ENCODE measurements at places on chromosomes 11 and 22.
A peak's percentile ranks its signal among the peaks of the same experiment; 100 is the strongest.

GRCh38 chr11:2588809-2589537, 110.8 kb downstream of the KCNQ1OT1 start:
- no peak for DNase-seq

- no peak for DNase-seq
Measured at GRCh38 chr22:37641561-37641949, 2.1 kb downstream of the SH3BP1 start.

DNA sequence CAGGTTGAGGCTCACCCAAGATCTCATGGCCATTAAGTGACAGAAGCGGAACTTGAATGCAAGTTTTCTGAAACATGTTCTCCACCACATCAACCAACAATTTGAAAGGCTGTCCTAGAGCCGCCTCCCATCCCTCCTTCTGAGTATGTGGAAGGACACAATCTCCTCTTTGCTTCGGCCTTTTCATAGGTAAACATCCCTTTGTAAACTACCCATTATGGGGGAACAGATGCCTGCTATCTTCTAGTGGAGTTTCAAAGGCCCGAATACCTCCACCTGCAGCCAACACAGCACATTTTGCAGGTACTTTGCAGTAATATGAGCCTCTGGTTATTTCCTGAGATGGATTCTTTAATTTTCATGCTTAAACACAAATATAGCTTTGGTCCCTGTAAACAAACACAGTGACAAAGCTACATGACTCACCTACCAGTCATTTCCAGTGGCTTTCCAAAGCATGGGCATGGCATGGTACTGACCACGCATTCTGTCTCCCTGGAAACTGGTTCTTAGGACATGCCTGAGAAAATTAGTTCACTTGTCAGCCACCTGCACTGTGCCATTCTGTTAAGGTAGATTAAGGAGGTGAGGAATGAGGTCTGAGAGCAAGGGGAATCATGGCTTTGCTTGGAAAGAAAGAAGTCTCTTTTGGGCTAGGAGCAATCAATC, 60.2 kb downstream of the EHF start:
- DNase-seq: peak; percentile 33

DNA sequence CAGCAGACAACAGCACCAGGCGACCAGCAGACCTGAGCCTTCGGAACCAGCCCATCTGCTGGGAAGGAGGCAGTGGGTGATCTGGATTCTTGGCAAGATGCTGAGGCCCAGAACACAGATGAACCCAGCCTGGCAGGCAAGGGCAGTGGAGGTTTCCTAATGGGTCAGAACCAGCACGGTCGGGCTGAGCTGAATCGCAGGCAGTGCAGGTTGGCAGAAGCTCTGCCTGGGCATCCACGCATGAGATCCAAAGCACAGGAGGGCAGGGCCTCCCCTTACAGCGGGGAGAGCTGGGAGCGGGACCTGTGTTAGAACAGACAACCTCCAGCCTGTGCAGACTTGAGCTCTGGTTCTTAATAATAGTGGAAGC, 47.5 kb downstream of the DSCAML1 start:
- DNase-seq: no peak

DNA sequence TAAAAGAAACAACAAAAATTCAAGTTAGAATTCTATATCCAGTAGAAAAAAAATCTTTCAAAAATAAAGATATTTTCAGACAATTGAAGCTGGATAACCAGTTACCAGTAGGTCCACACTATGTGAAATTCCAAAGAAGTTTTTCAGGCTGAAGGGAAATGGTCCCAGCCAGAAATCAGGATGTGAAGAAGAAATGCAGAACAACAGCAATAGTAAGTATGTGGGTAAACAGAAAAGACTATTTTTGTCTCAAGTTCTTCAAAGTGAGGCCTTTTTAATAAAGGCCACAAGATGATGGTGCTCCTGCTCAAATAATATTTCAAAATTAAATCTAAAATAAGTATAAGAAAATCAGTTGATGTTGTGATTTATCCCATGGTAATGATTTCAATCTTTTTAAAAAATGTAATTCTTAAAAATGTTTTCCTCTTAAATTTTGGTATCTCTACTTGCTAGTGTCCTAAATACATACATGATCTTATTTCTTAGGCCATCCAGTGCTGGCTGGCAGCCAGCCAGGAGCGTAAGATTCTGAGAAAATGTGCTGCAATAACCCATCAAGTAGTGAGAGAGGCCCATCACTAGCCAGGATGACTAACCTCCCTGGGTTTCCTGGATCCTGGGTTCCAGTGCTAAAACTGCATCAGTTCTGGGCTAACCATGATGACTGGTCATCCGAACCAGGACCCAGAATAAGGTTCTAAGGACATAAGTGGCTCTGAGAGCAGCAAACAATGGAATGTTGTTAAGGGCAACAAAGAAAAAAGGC, 15.6 kb upstream of the UCP3 start:
- no peak for DNase-seq

All from amniotic stem cell (primary cell).